ENCODE measurements at places on chromosomes 13 and 19.

DNA sequence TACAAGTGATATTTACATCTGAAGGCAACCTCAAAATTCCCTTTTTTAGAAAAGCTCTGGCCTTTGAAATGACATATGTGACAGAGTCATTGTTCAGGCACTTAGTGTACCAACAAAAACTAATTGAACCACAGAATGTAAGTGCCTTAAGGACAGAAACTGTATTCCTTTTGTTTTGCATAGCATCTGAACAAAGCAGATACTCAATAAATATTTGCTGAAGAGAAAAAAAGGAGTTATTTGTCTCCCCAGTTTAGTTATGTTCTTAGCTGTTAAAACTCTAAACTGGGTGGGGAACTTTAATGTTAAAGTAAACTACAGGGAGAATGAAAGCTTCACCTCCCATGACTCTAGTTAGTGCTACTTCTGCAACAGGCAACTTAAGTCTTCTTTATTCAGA lies 56.8 kb upstream of the KLF5 start:
- DNase-seq = no peak

GRCh38 chr13:91115776-91116175 lies 231.7 kb upstream of the MIR17HG start:
- no peak for DNase-seq

DNA sequence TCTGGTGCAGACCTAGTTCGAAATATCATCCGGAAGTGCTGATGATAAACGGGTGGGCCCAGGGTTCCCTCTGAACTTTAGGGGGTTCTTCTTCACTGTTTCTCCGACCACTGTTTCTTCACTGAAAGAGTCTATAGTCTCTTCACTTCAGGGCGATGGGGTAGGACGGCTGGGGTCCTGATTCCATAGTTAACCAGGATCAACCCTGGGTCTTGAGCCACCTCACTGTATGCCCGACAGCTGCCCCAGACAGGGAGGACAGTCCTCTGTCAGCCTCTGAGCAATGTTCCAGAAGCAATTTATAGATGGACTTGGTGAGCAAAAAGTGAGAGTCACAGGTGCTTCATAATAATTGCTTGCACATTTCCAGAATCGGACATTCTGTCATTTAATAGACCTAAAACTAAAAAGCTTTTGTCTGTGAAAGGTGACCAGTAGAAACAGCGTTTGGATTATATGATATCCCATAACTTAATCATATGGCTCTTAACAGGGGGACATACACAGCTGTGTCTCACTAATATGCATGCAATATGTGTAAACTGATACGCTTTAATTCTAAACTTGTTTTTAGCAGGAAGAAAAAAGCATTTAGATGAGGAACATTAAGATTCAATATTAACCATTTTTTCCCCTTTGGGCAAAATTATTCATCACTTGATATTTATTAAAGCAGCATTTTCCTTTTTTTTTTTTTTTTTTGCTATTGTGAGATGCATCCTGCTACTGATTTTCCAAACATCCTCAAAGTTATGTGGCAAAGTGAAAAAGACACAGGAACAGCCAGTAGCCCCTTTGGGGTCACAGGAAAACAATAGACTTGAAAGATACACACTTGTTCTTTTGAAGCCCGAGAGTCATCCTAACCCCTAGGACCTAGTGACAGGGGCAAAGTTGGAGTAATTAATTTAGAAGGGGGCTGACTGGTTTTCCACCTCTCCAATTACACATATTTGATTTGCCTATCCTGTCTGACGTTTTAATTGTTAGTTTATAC lies 277.0 kb downstream of the ZNF536 start:
- DNase-seq = no peak

DNA sequence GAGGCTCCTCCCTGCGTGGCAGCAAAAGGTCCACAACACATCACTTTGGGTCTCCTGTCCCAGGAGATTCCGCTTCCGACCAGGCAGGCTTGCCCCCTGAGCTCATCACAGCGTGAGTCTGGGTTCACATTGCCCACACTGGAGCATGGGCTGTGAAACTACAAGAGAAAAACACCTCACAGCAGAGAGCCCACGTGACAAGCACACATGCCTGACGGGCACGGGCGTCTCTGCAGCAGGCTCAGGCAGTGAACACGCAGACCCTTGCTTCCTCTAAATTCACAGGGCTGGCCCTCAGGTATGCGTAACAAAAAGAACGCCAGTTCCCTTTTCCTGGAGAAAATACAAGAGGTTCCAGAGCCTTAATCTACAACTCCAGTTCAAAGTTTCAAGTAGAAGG lies 41.9 kb downstream of the RASA3 start:
- DNase-seq = no peak

- no peak for DNase-seq
These were observed 9.0 kb upstream of the HSH2D start for GRCh38 chr19:16134510-16134909.

- DNase-seq = no peak
These were observed 567.4 kb downstream of the FGF9 start for GRCh38 chr13:22238269-22238668.

- no peak for DNase-seq
These were observed 12.0 kb upstream of the GRAMD1A start for GRCh38 chr19:34988119-34988518.

DNA sequence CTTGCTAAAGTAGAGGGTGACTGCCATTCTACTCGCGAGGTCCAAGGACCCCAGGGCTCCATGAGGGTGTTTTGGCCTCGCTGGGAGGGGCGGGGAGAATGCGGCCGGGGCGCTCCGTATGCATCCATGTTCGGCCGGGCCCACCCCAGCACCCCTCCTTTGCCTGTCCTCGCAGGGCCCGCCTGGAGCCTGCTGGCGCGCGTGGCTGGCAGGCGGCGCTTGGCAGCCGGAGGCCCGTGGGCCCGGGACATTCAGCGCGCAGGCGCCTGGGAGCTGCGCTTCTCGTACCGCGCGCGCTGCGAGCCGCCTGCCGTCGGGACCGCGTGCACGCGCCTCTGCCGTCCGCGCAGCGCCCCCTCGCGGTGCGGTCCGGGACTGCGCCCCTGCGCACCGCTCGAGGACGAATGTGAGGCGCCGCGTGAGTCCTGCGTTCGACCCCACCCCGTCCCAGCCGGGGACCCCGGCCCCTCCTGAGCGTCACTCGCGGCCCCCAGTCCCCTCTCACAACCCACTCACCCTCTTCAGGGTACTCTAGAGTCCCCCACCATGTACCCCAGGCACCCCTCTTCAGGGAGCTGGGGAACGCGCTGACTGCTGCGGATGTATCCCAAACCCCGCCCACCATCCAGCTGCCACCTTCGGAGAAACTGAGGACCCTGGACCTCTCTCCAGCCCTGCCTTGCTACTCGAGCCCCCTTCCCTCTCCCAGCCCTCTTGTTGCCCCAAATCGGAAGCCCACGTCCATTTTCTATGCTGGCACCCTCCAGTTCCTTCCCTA lies 4.1 kb downstream of the DLL3 start:
- no peak for DNase-seq

- DNase-seq = no peak
These were observed 209.2 kb upstream of the IRS2 start for GRCh38 chr13:109995578-109995977.

DNA sequence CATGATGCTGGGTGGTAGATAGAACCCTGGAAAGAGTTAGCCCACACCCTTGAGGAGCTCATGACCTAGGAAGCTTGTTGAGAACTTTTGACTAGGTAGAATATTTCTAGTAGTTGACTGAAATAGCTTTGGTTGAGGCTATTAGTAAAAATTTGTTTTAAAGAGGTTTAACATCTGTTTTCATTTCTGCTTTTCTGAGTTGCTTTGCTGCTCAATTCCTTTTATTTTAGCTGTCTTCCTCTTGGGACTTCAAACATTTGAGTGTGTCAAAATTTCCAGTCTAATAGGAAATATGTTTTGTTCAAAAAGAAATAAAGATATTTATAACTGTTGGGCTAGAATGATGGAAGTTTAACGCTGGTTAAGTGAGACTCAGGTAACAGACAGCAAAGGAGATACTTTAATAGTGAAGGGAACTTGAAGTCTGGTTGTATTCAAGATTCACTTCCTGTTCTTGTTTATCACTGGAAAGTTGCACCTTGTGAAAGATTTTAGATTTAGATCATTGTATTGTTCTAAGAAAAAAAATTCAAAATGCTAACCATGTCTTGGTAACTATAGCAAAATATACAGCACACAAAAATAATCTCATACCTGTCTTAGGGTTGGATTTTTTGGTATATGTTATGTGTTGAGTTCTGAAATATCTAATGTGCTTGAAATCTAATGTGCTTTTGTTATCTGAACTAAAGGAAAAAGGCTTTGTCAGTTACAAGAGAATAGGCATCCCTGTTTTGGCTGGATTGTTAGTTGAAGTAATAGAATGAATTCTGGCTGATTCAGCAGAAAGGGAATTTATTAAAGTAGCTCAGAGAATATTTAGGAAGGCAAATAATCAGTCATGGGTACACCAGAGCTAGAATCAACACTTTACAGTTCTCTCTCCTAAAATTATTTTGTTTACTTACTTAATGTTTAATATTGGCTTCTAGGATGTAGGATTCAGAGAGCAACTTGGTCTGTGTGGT lies 24.4 kb upstream of the GPR18 start:
- no peak for DNase-seq

- no peak for DNase-seq
These were observed 5.4 kb downstream of the RSPH6A start for GRCh38 chr19:45809643-45810159.

- DNase-seq = no peak
These were observed 52.0 kb downstream of the TDRD3 start for GRCh38 chr13:60448907-60449510.

GRCh38 chr19:45244133-45244794 lies 943 bp downstream of the EXOC3L2 start:
- DNase-seq = no peak

Data from stimulated activated CD8-positive, alpha-beta memory T cell treated with anti-CD3 and anti-CD28 coated beads, Interleukin-4, amount 100 ng/mL, for 1 hour (primary cell).